Naive thymus-derived CD4-positive, alpha-beta T cell (primary cell): ENCODE measurements at places on chromosomes 1 and 21. TPM values are rescaled to one million over a fixed set of nuclear protein-coding genes. Genes with fewer than 3 reads are reported as not detected.

DNAJC8 gene
- polyA plus RNA-seq, result 148 TPM

HSD11B1 gene
- 0.18 TPM for polyA plus RNA-seq

KCNQ4 gene
- polyA plus RNA-seq, result not detected

GREM2 gene
- not detected for polyA plus RNA-seq

PCP4 gene
- polyA plus RNA-seq, result not detected

ADAM30 gene
- polyA plus RNA-seq, result not detected

USH2A gene
- not detected for polyA plus RNA-seq

CELA3A gene
- polyA plus RNA-seq, result not detected

RPTN gene
- not detected for polyA plus RNA-seq

GUCA2B gene
- polyA plus RNA-seq, result not detected

PSMG1 gene
- 46.2 TPM for polyA plus RNA-seq

CD1B gene
- not detected for polyA plus RNA-seq

CHIA gene
- polyA plus RNA-seq, result not detected

DPT gene
- not detected for polyA plus RNA-seq

YIPF1 gene
- polyA plus RNA-seq, result 20.6 TPM

OR2M3 gene
- polyA plus RNA-seq, result not detected

ERRFI1 gene
- 0.18 TPM for polyA plus RNA-seq

PTPN14 gene
- polyA plus RNA-seq, result not detected

RGS4 gene
- not detected for polyA plus RNA-seq

ZNF281 gene
- 28.1 TPM for polyA plus RNA-seq

ADAMTS1 gene
- 0.48 TPM for polyA plus RNA-seq

EXOC8 gene
- 2.7 TPM for polyA plus RNA-seq

SLC26A9 gene
- not detected for polyA plus RNA-seq

MAP3K21 gene
- polyA plus RNA-seq, result 0.47 TPM

DUSP10 gene
- polyA plus RNA-seq, result 3.5 TPM

NSL1 gene
- polyA plus RNA-seq, result 77.4 TPM

FBXO2 gene
- 6.1 TPM for polyA plus RNA-seq

RASAL2 gene
- not detected for polyA plus RNA-seq
